ENCODE measurements at places on chromosomes 5 and 9.

GRCh38 chr5:861442-862366 lies 10.9 kb upstream of the ZDHHC11 start:
- DNase-seq = no peak

DNA sequence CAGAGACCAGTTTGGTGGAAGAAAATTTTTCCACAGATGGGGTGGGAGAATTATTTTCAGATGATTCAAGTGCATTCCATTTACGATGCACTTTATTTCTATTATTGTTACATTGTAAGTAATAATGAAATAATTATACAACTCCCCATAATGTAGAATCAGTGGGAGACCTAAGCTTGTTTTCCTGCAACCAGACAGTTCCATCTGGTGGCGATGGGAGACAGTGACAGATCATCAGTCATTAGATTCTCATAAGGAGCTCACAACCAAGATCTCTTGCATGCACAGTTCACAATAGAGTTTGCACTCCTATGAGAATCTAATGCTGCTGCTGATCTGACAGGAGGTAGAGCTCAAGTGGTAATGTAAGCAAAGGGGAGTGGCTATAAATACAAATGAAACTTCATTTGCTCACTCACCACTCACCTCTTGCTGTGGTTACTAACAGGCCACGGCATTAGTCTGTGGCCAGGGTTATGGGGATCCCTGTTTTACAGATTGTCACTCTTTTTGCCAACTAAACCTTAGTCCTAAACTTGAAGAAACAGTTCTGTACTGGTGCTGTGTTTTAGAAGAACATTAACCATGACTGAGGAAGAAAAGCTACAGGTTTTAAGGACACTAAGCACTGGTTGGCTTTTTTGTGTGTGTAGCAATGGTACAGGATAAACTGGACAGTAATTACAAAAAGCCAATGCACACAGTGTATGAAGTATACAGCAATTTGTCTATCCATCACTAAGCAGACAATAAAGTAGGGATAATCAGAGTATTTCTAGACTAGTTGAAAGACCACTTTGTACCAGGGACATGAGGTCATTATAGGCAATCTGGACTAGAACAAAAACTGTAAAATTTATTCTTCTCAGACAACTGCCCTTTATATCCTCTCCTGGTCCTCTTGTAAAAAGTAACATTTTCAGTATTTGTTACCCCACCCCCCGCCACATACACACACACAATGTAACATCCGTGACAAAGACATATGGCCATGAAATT lies 9.9 kb downstream of the TMEM232 start:
- DNase-seq = no peak

DNA sequence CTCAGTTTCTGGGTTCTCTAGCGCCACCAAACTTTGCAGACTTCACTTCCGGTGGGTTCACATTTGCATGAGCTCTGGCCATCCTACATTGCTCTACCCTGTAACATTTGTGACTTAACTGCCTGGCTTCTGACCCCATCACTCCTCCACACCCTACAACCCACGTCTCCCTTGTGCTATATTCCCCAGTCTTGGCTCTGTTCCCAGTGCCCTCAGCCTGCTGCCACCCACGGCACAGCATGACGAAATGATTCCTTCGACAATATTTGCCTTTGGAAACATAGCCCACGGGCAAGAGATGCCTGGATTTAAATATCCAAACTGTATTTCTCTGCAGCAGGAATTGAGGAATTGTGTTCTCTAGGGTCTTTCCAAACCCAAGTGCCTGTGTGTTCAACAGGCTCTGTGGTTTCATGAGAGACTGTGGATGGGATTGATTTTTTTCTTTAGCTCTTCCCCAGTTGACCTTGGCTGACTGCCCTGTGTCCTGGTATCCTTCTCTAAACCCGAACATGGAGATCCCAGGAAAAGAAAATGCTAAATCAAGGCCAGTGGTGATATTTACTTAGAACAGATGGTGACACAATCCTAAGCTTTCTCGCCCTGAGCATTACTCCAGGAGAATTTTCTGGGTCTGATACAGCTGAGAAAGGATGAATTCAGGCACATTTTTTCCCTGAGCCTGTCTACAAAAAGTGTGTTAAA lies 44.4 kb upstream of the GRIA1 start:
- DNase-seq = no peak

- DNase-seq = no peak
These were observed 155.6 kb upstream of the PANK3 start for GRCh38 chr5:168734620-168735300.

DNA sequence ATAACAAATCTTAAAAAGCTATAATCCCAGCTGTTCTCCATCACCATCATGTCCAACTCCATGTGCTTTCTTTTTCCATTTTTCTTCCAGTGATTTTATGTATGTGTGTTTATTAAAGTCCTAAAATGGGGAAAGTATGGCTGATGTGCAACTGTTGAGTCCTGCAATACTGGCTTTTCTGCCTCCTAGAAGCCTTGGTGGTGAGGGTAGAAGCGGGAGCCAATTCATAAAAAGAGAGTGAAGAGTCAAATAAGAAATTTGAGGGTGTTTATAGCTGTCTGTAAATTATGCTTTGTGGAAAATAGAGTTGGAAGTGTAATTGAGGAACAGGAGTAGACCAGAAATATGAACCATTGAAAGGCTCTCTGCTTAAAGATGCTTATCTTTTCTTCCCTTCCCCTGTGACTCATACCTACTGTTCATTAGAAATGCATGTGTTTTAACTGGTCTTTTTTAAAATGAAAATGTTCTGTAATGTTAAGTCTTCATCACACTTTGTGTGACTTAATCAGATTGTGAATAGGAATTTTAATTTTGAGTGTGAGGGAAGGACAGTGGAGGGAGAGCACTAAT lies 80.1 kb downstream of the ZCCHC7 start:
- no peak for DNase-seq

- no peak for DNase-seq
These were observed 164.3 kb upstream of the BRINP1 start for GRCh38 chr9:119533504-119533903.

DNA sequence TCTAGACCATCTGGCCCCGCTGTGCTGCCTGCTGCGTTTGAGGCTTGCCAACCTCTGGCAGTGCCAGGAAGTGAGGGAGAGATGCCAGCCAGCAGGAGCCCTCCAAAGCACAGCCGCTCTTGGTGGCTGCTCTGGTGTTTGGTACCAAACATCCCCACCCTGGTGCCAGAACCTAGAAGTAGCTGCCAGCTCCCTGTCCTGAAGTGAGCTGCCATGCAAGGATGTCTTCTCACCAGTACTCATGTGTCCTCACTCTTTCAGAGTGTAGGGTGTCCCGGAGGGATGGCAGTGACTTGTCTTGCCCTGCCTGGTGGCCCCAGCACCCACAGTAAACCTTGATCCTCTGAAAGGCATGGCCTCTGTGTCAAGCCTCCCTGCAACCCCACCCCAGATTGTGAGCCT lies 43.4 kb downstream of the AMBP start:
- DNase-seq = peak; percentile 75

DNA sequence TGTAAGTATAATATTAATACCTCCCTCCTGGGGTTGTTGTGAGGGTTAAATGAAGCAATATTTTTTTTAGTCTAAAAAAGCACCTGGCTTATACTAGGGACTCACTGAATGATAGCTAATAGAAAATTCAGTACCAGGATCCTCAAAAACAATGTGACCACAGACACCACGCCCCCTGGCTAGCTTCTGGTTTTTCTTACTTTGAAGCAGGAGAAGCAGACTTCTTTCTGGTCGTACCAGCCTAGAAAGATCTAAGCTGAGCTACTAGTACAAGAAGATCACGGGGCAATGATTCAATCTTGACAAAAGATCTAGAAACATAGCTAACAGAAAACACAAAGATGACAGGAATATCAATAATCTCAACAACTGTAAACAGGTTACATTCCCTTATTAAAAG lies 218.5 kb upstream of the SLC30A5 start:
- DNase-seq = no peak

- no peak for DNase-seq
These were observed 23.5 kb downstream of the SLC6A3 start for GRCh38 chr5:1421521-1422341.

DNA sequence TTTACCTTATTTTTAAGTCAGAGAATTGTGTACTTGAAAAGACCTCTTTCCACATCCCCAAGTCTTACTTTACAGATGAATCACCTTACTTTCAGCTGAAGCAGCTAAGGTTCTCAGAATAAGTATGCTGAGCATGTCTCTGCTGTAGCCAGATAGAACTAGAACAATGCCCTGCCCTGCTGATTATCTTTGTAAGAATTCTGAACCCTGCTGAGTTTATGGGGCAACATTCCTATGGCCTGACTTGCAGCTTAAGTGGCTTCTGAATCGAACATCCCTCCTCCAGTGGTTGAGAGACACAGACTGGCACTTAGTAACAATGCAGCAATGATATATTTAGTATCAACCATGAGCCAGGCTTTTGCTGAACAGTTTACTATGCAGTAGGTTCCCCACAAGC lies 592.0 kb upstream of the WWC1 start:
- no peak for DNase-seq

DNA sequence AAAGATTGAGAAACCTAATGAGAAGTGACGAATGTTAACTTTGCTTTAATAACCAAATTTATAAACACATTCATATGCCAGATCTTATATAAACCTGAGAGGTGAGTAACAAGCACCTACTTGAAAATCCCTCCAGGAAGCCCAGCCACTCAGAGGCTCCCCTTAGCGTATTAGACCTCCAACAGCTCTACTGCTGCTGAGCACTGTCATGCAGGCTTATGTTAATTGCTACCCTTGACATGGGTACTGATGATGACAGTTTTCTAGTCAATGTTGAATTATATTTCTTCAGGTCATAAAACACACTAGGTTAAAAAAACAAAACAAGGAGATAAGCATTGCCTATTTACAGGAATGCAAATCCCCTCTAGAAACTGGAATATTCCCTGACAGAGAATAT lies 161.2 kb downstream of the MPDZ start:
- no peak for DNase-seq

DNA sequence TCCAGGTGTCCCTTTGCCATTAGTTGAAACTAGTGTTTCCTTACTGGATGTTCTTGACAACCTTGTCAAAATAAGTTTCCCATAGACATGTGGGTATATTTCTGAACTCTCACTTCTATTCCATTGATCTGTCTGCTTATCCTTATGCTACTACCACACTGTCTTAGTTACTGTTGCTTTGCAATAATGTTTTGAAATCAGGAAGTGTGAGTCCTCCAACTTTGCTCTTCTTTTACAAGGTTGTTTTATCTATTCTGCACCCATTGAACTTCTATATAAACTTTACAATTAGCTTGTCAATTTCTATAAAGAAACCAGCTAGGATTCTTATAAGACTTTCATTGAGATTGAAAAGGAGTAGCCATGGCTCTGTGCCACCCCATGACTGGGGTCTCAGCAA lies 24.3 kb downstream of the CD14 start:
- no peak for DNase-seq

DNA sequence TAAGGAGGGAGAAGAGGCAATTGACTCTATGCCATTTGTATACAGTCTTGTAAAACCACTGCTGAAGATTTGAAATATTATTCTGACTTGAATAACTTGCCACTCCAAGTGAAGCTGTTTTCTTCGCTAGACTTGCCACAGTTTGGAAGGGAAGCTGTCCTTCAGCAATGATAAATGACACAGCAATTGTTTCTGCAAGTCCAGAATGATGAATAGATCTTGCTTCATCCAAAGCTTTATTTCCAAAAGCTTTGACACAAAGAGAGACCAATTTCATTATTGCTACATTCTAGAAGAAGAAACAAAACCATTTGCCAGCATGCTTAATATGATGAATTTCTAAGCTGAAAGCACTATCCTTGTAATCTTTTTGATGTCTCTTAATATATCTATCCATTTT lies 73.7 kb downstream of the ZNF366 start:
- DNase-seq = peak; percentile 14

GRCh38 chr9:68794898-68795297 lies 89.9 kb downstream of the PIP5K1B start:
- DNase-seq = no peak

- DNase-seq = no peak
These were observed 6.3 kb upstream of the PHYKPL start for GRCh38 chr5:178238711-178239592.

DNA sequence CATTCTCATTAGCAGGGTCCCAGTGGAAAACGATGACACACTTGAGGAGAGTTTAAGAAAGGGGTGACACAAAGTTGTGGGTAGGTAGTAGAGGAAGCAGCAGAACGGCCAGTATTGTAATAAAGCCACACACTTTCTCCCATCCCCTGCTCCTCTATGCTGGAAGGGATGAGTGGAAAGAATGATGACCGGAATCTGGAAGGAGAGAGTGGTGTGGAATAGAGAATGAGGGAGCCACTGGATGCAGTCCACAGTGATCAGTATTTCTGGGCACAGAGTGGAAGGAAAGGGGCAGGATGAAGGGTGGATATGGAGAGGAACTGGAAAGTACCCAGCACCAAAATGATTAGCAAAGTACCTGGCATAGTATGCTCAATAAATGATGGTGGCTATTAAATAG lies 133.8 kb upstream of the DAB2 start:
- DNase-seq = no peak

DNA sequence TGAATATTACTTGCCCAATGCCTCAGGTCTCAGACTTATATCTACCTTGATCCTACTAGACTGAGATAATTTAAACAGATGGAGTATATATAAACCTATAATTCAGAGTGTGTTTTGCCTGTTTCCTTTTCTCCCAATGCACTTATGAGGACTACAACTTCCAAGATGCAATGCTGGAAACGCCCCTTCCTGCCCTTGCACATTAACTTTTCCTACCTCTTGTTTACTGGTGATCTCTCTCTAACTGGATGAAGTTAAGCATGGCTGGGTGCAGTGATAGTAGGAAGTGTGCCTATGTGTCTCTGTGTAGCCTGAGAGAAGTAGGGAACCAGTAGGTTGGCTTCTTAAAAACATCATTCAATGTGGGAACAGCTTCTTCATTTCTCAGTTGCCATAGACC lies 115.2 kb downstream of the SVEP1 start:
- no peak for DNase-seq

DNA sequence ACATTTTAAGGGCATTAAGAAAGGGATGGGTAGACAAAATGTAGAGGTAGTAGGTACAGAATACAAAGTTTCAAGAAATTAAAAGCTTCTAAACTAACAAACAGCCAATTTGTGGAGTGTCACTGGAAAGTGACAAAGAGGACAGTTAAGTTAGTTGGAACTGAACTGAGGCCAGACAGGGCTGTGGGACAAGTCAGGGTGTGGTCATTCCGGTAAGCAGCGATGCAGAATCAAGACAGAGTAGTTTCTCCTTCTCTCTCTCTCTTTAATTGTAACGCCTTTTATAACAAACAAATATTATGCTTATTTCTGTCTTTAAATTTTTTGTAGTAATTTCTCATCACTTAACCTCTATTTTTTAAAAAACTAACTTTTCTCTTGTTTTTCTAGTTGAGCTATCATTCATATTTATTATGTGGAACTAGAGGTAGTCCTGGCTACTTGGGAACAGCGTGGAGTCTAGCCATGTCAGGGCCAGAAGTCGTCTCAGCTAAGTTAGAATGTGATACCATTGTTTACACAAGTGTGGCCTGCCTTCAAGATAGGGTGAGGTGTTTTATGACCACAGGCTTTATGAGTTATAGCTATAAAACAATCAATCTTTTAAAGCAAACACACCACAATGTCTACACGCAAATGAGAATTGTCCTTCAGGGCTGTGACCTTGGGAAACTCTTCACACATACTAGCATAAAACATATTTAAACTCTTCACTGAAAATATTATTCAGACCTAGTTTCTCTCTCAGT lies 115.3 kb upstream of the CDKN2B start:
- DNase-seq = no peak

GRCh38 chr5:53211799-53212198 lies 102.2 kb upstream of the MOCS2 start:
- no peak for DNase-seq
